ENCODE measurements at places on chromosomes 13 and 19.

DNA sequence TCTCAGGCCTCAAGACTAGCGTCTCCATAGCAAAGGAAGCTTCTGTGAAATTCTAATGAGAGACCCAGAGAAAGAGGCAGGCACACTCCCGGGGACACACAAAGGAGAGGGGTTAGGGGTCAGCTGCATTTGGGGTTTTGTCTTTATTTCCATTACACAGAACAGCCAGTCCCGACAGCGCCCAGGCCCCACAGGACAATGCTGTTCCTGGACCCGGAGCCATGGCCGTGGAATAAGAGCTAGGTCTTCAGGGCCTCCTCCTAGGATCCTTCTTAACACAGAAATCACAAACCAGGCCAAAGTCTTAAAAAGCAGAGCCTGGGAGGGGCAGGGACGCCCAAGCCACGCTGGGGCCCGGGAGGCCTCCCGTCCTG, 22.8 kb downstream of the KCTD15 start:
- no peak for DNase-seq

DNA sequence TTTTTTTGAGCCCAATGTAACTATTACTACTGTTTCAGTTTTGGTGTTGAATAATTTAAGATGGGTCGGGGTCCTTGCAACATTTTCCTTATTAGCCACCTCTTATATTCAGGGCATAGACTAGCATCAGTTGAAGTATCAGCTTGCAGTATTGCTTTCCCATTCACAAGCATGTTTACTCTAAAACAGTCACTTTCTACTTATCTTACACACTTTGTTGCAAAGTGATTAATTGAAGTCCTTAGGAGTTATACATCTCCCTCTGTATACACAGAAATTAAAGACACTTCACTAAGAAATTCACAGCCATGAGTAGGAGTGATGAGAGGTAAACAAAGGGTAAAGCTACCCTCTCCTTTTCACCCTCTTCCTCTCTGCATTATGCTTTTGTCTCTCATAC, 27.6 kb downstream of the SLAIN1 start:
- no peak for DNase-seq

DNA sequence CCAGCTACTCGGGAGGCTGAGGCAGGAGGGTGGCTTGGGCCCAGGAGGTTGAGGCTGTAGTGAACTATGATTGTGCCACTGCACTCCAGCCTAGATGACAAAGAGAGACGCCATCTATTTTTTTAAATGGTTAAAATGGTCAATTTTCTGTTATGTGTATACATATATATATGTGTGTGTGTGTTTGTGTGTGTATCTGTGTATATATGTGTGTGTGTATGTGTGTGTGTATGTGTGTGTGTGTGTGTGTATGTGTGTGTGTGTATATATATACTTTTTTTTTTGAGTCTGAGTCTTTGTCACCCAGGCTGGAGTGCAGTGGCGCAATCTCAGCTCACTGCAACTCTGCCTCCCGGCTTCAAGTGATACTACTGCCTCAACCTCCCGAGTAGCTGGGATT, 42.9 kb upstream of the KLF2 start:
- no peak for DNase-seq

DNA sequence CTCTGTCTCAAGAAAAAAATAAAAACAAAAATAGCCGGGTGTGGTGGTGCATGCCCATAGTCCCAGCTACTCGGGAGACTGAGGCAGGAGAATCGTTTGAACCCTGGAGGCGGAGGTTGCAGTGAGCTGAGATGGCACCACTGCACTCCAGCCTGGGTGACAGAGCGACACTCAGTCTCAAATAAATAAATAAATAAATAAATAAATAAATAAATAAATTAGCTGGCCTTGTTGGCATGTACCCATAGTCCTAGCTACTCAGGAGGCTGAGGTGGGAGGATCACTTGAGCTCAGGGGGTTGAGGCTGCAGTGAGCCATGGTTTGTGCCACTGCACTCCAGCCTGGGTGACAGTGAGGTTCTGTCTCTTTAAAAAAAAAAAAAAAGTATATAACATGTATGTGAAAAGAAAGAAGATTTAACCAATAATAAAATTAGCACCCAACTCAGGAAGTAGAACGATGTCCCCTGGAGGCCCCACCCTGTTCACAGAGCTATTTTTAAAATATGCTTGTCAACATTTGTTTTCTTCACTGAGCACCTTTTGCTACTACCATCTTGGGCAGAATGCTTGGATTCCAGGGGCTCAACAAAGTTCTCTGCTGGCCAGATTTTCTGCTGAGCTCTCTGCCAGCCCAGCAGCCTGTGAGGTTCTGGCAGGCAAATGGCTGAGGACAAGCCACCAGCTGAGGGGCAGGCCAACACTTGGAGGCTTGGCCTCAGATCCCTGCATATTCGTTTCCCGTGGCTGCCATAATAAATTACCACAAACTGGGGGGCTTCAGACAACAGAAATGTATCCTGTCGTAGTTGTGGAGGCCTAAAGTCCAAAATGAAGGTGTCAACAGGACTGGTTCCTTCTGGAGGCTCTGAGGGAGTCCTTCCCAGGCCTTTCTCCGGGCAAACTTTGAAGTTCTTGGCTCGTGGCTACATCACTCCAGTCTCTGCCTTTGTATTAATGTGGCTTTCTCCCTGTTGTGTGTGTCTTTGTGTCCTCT, 5.2 kb downstream of the SLC25A42 start:
- DNase-seq, result no peak

DNA sequence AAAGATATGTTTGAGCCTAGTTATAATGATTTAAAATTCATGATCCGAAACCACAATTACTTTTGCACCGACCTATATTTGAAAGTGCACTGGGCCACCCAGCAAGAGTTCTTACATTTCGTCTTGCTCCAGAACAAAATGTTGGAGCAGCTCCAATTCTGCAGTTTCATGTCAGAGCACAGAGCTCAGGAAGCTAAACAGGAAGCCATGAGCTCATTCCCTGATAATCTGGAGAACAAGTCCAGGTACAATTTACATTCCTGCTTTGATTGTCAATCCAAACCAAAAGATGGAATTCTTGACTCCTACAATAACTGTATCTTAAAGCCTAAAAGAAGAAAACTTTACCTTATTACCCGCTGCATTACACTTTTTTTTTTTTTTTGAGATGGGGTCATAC, 131.8 kb downstream of the KCTD12 start:
- DNase-seq, result no peak
